ENCODE measurements at places on chromosomes 3 and 15.
A peak's percentile ranks its signal among the peaks of the same experiment; 100 is the strongest.

DNA sequence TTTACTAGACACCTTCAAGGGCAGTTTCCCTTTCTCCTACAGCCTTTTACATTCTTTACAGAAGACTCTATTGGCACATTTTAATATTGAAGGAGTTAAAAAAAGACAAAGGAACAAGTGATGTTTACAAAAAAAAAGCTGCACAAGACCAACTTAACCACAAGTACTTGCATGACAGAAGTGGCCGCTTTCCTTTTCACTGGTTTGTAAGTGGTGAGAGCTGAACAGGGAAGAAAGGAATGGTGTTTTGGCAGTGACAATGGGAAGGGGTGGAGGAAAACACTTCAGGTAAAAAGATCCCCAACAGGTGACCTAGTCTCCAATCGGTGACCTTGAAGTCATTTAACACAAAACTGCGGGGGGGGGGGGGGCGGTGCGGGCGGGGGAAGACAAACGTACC lies 1.1 kb downstream of the WDR72 start:
- no peak for DNase-seq

DNA sequence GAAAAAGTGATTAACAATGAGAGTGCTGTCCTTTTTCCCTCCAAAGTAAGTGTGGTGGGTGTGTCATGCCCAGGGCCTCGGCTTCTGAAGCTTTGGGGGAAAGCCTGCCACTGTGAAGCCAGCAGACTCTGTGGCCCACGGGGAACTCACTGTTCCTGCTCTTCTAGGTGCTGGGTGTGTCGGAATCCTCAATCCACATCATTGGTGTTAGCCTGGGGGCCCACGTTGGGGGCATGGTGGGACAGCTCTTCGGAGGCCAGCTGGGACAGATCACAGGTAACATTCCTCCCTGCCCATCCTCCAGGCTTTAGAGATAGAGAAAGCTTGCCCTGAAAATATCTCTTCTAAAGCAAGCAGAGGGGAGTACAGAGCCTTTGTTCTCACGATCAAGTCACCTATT lies 11.6 kb downstream of the PLA1A start:
- DNase-seq, result no peak

GRCh38 chr3:18044971-18045880 lies 302.8 kb upstream of the TBC1D5 start:
- DNase-seq, result no peak

- no peak for DNase-seq
Measured at GRCh38 chr15:87238451-87239068, 1018.0 kb downstream of the NTRK3 start.

DNA sequence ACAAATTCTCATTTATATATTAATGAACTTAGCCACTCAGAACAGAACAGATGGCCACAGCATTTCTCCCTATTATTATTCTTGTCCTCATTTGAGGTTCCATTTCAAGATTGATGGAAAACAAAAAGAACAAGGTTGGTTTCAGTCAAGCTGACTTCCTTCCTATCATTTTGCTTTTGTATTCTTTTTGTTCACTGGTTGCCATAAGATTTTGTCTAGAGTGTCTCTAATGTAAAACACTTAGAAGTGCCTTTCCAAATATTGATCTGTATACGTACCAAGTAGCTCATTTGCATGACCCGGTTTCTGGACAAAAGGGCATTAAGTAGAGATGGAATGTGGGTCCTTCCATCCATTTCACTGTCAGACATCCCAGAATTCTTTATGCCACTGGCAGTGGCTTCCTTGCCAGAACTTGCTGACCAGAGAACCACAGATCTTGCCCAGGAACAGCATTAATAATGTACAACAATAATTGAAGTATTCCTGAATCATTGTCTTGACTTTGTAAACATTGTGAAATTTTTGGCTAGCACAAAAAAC lies 63.8 kb downstream of the PEX5L start:
- no peak for DNase-seq

GRCh38 chr3:197168063-197168462 lies 130.3 kb downstream of the DLG1 start:
- no peak for DNase-seq

GRCh38 chr3:193564012-193564411 lies 9.3 kb upstream of the ATP13A4 start:
- no peak for DNase-seq

DNA sequence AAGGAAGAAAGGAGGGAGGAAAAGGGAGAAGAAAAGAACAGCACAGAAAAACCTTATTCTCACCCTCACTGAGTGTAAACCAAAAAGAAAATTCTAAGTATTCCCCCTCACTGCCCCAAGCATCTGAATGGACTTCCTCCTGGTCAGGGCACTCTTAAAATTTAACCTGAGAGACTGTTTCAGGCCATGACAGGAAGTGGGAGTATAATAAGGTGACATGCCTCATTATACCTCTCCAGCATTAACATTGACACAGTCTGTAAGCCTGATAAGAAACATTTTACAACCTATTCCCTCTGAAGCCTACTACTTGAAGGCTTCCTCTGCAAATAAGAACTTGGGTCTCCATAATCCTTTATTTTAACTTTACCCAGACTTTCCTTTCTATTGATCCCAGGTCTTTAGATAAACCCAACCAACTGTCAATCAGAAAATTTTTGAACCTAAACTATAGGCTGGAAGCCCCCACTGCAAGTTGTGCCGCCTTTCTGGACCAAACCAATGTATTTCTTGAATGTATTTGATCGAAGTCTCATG lies 41.7 kb downstream of the SLCO2A1 start:
- DNase-seq, result no peak

- DNase-seq, result no peak
Measured at GRCh38 chr15:87470923-87471322, 785.6 kb downstream of the NTRK3 start.

- DNase-seq, result no peak
Measured at GRCh38 chr3:141471160-141471559, 15.7 kb upstream of the RASA2 start.

DNA sequence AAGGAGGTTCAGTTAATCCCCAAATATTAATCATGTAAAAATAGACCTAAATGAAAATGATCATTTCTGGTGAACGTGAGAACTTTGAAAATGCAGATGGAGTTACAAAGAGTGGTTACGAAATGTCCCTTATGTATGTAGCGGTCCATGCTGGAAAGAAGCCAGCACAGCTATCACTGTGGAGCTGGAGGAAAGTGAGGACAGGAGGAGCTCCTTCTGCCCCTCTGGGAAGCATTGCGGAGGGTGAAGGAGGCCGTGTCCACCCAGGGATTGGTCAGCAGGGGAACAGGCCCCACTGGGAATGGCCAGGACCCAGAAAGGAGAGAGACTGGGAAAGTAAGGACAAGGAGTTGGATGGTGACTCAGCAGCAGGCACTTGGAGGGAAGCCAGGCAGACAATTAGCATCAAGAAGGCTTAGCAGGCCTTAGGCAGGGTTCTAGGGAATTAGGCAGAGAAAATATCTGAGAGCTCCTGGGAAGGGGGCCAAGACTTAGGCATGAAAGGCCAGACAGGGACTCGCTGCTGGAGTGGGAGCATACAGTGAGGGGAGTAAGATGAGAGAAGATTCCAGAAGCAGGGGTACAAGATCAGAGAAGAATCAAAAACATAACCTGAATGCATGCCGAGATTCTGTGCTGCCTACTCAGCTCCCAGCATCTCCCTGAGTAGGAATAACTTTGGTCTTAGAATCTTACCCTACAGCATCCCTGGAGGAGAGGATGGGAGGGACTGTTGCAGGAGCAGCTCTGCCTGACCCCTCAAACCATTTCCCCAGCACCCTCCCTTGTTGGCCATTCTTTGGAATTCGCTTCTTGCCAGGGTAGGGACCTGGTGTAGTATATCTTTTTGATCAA lies 171.0 kb upstream of the UMPS start:
- DNase-seq, result no peak

DNA sequence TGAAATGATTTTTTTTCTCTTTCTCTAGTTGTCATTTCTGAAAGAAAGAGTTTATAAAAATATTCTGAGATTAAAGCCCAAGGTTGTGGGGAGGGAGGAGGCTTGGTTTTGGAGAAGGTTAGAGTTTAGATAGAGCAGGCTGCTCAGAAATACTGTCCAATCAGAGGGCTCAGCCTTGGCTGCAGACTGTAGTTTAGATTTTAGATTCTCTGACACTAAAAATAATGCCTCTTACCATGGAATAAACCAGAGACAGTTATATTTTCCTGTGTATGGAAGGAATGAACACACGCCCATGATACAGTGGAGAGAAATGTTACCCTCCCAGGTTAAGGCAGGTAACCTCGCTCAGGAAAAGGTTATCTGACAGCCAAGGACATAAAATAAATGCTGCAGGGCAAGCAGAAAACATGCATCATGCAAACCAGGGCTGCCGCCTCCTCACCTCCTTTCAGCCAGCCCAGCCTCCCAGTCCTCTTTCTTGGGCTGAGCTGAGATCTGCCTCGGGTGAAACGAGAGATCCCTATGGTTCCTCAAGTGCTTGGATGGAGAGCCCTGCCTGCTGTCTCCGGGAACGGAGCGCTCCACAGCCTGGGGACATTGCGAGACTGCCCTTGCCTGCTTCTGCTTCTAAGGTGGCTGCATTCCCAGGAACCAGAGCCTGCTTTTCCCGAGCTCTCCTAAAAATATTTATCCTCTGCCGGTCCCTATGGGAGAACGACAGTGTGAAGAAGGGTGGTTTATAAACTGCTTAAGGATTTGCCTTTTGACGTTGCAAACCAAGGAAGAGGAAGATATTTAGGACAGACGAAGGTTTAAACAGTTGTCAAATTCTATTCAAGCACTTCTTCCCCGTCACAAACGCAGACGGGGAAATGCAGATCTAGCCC lies 848 bp downstream of the NCEH1 start:
- peak; percentile 19 for DNase-seq

GRCh38 chr3:150177673-150178381 lies 207.1 kb upstream of the PFN2 start:
- DNase-seq, result no peak

DNA sequence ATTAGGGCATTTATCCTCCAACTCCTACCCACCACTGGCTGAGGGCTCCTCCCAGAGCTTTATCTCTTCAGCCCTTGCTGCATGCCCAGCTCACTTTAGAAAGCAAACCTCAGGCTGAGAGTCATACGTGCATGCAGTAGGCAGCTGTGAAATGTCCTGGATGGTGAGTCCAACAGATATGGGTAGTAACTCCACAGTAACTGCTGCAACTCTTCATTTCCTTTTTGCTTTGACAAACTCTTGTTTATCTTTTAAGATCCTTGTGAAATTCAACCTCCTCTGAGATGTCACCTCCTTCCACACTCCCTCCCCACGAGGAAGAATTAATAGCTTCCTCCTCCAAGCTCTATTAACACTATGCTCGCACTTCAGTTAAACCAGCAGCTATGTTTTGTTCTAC lies 35.9 kb upstream of the CTNNB1 start:
- no peak for DNase-seq

GRCh38 chr3:158751316-158751715 lies 19.1 kb upstream of the RARRES1 start:
- DNase-seq, result no peak

GRCh38 chr3:170414202-170414663 lies 4.4 kb upstream of the CLDN11 start:
- DNase-seq, result peak; percentile 22

- no peak for DNase-seq
Measured at GRCh38 chr3:32280262-32280910, 41.9 kb downstream of the CMTM8 start.

DNA sequence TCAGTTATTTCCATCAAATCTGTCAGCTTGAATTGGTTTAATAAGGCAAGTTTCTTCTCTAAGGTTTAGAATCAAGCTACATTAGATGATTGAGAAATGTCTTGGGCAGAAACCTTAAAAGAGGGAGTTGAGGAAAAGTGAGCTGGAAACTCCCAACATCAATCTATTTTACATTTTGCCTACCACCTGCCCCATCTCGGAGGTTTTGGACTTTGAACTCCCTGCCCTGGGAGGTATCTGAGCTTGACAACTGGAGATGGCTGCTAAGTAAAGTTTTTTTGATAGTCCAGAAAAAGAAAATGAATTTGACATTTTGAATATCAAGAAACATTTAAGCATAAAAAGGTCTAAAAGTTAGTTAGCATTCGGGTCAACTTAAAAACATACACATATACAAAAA lies 234.2 kb downstream of the NFKBIZ start:
- DNase-seq, result no peak

GRCh38 chr3:141087076-141087777 lies 36.1 kb downstream of the SPSB4 start:
- DNase-seq, result no peak

- DNase-seq, result no peak
Measured at GRCh38 chr3:46258525-46258924, 16.3 kb downstream of the CCR3 start.

DNA sequence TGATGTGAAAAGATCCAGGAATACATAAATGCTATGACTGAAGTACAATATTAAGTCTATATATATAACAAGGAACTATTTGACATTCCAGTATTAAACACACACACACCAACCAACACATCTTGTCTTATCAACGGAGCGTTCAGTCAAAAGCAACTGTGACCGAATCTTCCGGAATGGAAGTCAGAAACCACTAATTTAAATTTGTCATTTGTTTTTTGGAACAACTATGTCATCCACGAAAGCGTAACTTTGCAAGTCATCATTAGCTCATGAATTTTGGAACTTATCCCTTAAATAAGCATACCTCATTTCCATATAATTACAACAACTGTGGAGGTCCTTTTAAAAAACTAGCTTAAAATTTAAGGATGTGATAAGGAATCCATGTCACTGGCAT lies 5.0 kb downstream of the ZNF385D start:
- no peak for DNase-seq

GRCh38 chr15:72970933-72971760 lies 81.1 kb upstream of the NEO1 start:
- no peak for DNase-seq

GRCh38 chr3:47339951-47340350 lies 40.9 kb upstream of the PTPN23 start:
- DNase-seq, result no peak

GRCh38 chr15:66857694-66858093 lies 155.7 kb downstream of the SMAD6 start:
- no peak for DNase-seq

GRCh38 chr3:174441588-174442301 lies 417.4 kb upstream of the NAALADL2 start:
- no peak for DNase-seq

- no peak for DNase-seq
Measured at GRCh38 chr15:49215768-49216739, 46.0 kb downstream of the GALK2 start.

- no peak for DNase-seq
Measured at GRCh38 chr3:113148284-113148683, 63.1 kb upstream of the BOC start.

GRCh38 chr15:26201177-26201858 lies 338.2 kb upstream of the ATP10A start:
- no peak for DNase-seq

GRCh38 chr3:58537412-58538301 lies 667 bp upstream of the ACOX2 start:
- DNase-seq, result no peak

GRCh38 chr3:8345398-8345797 lies 156.2 kb upstream of the LMCD1 start:
- DNase-seq, result no peak

- peak; percentile 48 for DNase-seq
Measured at GRCh38 chr3:4821338-4821737, 157.9 kb upstream of the BHLHE40 start.

GRCh38 chr3:122679882-122680474 lies 661 bp upstream of the PARP14 start:
- peak; percentile 34 for DNase-seq

GRCh38 chr3:28868897-28869296 lies 412.0 kb upstream of the RBMS3 start:
- no peak for DNase-seq

GRCh38 chr3:185342459-185343174 lies 20.3 kb upstream of the MAP3K13 start:
- DNase-seq, result no peak

All from activated T-cell treated with anti-CD3 and anti-CD28 coated beads, Interleukin-2, amount 50 U/mL, for 1 hour (primary cell).